Ammon's horn (tissue), 1 donor: ENCODE measurements at places on chromosomes 13 and 19.

GRCh38 chr13:90798381-90798780 lies 549.1 kb upstream of the MIR17HG start:
- DNase-seq: peak; percentile 4

GRCh38 chr13:110227864-110228643 lies 78.9 kb downstream of the COL4A1 start:
- no peak for DNase-seq

GRCh38 chr13:80798576-80799133 lies 457.7 kb upstream of the SPRY2 start:
- DNase-seq: no peak

- no peak for DNase-seq
Observed at GRCh38 chr13:66581675-66582074, 648.5 kb downstream of the PCDH9 start.

- no peak for DNase-seq
Observed at GRCh38 chr19:7575434-7576040, 20.1 kb upstream of the CAMSAP3 start.

GRCh38 chr19:31534786-31535657 lies 185.8 kb upstream of the TSHZ3 start:
- DNase-seq: no peak

DNA sequence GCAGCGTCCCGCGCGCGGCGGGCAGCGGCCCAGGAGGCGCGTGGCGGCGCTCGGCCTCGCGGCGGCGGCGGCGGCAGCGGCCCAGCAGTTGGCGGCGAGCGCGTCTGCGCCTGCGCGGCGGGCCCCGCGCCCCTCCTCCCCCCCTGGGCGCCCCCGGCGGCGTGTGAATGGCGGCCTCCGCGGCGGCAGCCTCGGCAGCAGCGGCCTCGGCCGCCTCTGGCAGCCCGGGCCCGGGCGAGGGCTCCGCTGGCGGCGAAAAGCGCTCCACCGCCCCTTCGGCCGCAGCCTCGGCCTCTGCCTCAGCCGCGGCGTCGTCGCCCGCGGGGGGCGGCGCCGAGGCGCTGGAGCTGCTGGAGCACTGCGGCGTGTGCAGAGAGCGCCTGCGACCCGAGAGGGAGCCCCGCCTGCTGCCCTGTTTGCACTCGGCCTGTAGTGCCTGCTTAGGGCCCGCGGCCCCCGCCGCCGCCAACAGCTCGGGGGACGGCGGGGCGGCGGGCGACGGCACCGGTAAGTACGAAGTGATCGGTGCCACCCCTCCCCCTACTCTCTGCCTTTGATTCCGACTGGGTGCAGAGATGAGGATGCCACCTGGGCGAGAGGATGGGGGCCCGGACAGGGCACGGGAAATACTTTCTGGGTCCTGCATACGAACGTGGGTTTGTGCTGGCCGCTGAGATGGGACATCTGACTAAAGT lies 874 bp downstream of the TRIM28 start:
- DNase-seq: no peak

DNA sequence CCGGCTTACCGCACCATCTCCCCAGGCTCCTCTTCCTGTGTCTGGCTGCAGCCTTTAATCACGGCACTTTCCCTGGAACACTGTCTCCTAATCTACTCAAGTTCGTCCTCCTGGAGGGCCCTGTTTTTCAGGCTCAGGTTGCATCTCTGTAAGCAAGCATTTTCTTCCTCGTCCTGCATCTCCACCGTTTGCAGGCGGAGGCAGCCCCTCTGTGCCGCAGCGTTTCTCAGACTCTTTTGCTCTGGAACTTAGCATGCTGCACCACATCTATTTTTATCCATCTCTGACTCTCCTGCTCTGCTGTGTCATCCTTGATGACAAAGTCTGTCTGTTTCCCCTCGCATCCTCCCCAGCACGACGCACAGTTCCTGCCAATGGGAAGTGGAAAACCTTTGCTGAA lies 117.5 kb downstream of the ATP8A2 start:
- DNase-seq: peak; percentile 76

DNA sequence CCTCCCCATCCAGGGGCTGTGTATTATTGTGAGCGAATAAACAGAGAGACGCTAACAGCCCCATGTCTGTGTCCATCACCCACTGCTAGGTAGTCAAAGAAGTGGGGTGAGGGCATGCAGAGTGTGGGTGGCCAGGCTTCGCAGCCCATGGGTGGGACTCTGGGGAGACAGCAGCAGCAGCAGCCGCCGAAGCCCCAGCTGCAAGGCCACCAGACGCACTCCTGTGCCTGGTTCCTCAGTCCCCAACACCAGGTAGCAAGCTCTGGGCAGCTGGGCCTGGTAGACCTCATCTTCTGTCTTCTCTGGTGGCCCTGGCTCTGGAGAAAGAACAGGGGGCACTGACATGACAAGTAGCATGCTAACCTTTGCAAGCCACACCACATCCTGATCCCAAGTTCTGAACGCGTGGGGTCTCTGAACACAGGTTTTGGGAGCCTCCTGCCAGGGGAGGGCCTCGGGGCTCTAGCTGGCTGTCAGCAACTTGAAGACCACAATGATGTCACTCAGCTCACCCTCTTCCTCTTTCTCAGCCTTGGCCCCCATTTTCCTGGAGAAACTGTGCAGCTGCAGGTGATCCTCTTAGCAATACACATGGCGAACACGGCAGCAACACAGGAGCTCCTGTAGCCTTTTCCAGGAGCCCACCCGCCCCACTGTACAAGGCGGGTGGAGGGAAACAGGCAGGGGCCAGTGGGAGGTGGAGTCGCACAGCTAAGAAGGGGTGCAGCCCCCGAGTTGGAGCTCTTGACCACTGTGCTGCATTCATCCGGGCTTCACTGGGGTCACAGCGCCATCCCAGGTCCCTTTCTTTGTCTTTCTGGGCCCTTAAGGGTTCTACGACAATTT lies 5.8 kb downstream of the FUZ start:
- DNase-seq: no peak

- DNase-seq: no peak
Observed at GRCh38 chr13:111262281-111262680, 58.2 kb upstream of the TEX29 start.

DNA sequence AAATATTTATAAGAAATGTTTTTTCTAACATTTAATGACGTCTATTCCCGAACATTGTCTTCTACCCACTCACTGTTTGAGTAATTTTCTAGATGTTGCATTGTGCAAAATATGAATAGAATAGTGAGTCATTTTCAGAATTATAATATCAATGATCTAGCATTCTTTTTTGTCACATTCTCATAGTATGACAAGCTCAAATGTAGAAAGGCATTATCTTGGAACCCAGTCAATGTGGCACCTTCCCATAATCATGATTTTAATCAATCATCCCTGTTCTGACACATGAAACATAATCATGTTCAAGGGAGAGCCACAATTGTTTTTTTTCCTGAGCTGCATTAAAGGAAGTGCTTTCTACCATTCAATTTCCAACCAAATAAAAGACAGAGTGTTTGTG lies 265.8 kb downstream of the OXGR1 start:
- no peak for DNase-seq

- no peak for DNase-seq
Observed at GRCh38 chr19:48644355-48644754, 1.6 kb downstream of the CA11 start.

- DNase-seq: no peak
Observed at GRCh38 chr13:57739089-57739488, 107.5 kb downstream of the PCDH17 start.

GRCh38 chr13:24265453-24265852 lies 43.9 kb upstream of the C1QTNF9 start:
- DNase-seq: no peak
